ENCODE measurements at places on chromosomes 7 and 10.

- H3K27me3 ChIP-seq = no peaks in the 10 kb centered on the region
- H3K4me3 ChIP-seq = no peak overlapping the region
- H3K4me1 ChIP-seq = peaks cover 8% of the 10 kb centered on the region
These were observed 32.2 kb downstream of the ZCCHC24 start for GRCh38 chr10:79413196-79413595.

DNA sequence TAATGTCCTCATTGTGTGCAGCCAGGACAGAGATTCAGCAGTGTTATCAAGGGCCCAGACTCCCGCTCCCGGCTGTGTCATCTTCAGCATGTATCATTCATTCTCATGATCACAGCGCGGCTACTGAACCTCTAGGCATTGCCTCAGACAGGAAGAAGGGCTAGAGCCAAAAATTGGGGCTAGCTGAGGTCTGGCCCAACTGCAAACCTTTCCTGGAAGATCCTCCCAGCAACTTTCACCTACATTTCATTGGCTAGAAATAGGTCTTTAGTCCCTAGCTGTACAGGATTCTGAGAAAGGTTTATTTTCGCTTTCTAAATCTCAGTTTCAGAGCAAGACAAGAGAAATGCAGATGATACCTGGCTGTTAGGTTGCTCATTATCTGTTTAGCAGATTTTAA, 81.9 kb downstream of the CREM start:
- peak; percentile 79 for DNase-seq
- H3K36me3 ChIP-seq = peaks cover 72% of the 10 kb centered on the region
- H3K27ac ChIP-seq = peak overlapping the region; percentile 90
- peaks cover 65% of the 10 kb centered on the region for H3K4me1 ChIP-seq
- no peaks in the 10 kb centered on the region for H3K27me3 ChIP-seq
- peak overlapping the region; percentile 57 for H3K4me3 ChIP-seq

GRCh38 chr10:69503896-69504265, 52.6 kb downstream of the TSPAN15 start:
- H3K27me3 ChIP-seq = peaks cover 2% of the 10 kb centered on the region
- DNase-seq = no peak
- H3K4me1 ChIP-seq = peaks cover 14% of the 10 kb centered on the region
- H3K4me3 ChIP-seq = no peak overlapping the region

- no peak overlapping the region for H3K4me3 ChIP-seq
- no peaks in the 10 kb centered on the region for H3K4me1 ChIP-seq
- H3K36me3 ChIP-seq = no peaks in the 10 kb centered on the region
- DNase-seq = no peak
These were observed 43.5 kb upstream of the CDC14C start for GRCh38 chr7:48880851-48881250.

GRCh38 chr7:151017953-151018420, 6.3 kb downstream of the ATG9B start:
- peaks cover 61% of the 10 kb centered on the region for H3K4me1 ChIP-seq
- peaks cover 32% of the 10 kb centered on the region for H3K27me3 ChIP-seq
- peak; percentile 82 for DNase-seq
- H3K27ac ChIP-seq = no peak overlapping the region
- peaks cover 14% of the 10 kb centered on the region for H3K36me3 ChIP-seq

- no peak overlapping the region for H3K27ac ChIP-seq
- H3K36me3 ChIP-seq = no peaks in the 10 kb centered on the region
- H3K27me3 ChIP-seq = no peaks in the 10 kb centered on the region
These were observed 1056.8 kb downstream of the SORCS1 start for GRCh38 chr10:106107706-106108105.
